ENCODE measurements at places on chromosomes 1 and 21.

DNA sequence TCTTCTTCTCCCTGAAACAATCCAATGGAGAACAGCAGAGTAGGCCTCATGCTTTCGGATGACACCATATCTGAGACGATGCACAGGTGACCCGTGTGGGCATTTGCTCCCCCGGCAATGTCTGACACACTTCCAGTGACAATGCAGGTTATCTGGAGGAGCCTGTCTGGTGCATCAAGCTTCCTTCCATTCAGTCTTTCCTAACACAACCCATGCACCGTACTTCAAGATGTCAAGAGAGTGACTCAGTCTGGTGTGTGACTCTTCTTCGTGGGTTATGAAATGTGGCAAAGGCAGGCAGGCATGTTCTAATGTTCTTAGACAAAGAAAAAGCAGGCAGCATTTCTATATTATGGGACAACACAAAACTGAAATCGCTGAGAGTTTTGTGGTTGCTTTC is 159.1 kb downstream of the EDEM3 start:
- DNase-seq, result no peak

DNA sequence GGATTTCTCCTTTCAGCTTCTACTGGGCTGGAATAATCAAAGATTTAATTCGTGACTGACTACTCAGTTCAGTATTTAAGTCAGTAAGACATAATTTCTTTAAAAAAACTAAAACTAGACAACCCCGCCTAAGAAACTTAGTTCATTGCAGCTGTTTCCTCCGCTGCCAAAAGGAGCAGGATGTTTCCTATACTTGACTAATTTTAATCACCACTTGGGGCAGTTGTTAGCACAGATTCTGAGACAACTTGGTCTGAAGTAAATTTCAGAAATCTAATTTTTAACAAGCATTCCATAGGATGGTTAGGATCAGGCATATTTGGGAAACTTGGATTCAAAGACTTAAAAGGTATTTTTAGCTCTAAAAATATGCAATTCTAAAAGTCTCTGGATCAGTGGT is 34.0 kb downstream of the EPRS1 start:
- DNase-seq, result no peak

- DNase-seq, result no peak
These were observed 62.0 kb downstream of the TOR1AIP2 start for GRCh38 chr1:179815641-179816040.

DNA sequence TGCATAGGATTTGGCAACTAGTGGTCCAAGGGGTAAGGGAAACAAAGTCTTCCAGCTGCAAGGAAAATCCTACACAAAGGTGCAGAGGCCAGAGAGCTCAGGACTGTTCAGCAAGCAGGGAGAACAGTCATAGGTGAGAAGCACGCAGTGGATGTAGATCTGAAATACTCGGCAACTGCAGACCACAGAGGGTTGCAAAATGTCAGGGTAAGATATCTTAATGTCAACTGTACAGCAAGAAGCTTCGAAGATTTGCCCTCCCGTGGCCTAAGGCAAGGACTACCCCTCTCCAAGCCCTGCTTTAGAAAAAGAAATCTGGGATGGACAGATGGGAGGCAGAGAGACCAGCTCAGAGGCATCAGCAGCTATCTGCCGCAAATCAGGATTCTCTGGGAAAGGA is 153.4 kb upstream of the IRF2BP2 start:
- DNase-seq, result no peak

GRCh38 chr1:69570356-69570755 is 2.6 kb downstream of the LRRC7 start:
- no peak for DNase-seq

DNA sequence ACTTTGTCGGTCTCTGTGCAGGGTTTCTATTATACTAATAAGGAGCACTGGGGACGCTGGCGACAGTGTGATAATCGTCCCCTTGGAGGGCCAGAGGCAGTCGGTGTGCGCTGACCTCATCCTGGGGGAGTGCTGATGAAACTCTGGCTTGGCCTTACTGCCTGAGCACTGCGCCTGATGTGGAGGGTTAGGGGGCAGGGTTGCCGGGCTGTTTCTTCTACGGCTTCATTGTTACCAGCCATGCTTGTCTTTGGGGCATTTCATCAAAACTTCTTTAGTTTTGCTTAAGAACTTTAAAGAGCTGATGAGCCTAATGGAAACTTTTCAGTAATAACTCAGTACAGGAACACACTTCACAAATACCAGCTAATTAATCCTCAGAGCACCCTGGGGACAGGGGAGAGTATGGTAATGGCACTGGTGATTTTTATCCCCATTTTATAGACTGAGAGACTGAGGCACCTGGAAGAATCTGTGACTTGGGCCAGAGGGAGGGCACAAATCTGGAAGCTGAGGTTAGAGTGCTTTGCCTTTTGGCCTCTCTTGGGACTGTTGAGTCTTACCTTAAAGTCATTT is 81.8 kb downstream of the PEX14 start:
- no peak for DNase-seq

DNA sequence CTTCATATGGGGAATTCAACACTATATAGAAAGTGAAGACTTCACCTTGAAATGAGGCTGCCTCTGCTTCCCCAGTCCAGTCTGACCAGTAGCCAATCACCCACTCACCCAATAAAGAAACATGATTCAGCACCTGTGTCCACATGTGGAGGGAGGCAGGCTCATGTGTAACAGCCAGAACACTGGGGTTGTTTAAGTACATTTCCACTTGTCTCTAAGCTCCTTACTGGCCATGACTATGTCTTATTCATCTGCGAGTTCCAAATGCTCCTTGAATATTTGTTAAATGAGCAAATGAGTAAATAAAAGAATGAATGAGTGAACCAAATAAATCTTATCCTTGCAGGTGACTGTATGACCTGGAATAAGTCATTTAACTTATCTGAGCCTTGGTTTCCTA is 100.1 kb downstream of the BRINP2 start:
- DNase-seq, result no peak

- DNase-seq, result no peak
These were observed 19.3 kb upstream of the PTAFR start for GRCh38 chr1:28195780-28196179.

- peak; percentile 64 for DNase-seq
These were observed 7.8 kb downstream of the CASZ1 start for GRCh38 chr1:10788592-10789006.

- DNase-seq, result no peak
These were observed 132.6 kb upstream of the CTTNBP2NL start for GRCh38 chr1:112263453-112263852.

DNA sequence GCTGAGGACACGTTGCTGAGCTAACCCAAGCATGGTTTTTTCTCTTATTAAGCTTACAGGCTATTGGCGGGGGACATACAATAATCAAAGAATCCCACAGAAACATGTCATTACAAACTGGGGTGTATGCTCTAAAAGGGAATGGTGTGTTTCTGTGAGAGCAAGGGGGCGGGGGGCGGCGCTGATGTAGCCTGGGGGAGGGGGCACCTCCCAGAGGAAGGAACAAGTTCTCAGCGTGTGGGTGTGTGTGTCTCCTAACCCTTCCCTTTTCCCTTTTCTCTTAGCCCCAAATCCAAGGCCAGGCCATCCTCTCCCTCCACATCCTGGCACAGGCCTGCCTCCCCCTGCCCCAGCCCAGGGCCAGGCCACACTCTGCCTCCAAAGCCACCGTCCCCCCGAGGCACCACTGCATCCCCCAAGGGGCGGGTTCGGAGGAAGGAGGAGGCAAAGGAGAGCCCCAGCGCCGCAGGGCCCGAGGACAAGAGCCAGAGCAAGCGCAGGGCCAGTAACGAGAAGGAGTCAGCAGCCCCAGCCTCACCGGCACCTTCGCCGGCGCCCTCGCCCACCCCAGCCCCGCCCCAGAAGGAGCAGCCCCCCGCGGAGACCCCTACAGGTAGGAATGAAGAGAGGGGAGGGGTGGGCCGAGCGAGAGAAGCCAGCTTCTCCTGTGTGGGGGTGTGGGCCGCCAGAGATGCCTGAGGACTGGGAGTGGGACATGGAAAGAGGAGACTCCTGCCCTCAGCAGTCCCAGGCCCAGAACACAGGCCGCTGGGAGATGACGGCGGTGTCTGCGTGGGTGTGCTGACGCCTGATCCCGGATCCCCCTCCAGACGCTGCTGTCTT is 21.9 kb downstream of the MAP7D1 start:
- DNase-seq, result no peak

DNA sequence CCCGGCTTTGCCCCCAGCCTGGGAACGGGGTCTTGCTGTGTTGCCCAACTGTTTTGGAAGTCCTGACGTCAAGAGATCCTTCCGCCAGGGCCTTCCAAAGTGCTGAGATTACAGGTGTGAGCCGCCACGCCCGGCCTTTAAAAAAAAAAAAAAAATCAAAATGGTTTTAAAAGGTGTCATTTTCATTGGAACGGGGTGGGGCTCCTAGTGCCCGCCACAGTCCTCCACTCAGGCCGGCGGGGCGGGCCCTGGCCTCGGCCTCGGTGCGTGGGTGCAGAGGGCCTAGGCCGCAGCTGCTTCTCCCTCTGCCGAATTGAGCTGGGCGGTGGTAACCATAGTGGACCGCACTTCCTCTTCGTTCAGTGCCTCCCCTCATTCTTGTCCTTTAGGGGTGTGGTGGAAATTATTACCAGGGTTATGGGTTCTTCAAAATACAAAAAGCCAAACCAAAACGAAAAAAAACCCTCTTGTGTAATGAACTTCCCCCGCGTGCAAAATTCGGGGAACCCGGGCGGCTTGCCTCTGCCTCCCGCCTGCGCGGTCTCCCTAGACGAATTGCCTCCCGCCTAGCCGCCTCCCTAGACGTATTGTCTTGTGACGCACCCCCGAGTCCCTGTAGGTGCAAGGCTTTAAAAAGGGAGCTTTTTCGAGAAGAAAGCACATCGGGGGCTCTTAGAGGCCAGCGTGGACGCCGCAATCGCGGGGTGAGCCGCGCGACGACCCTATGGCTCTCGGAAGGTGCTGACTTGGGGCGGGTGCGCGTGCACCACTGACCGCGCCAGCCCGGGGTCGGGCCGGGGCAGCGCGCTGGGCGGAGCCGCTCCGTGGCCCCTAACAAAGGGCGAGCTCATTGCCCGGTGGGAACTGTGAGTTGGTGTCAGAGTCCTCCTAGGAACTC is 10.5 kb upstream of the SPEN start:
- DNase-seq, result no peak

- DNase-seq, result peak; percentile 87
These were observed 57.6 kb upstream of the KIF1B start for GRCh38 chr1:10152709-10153284.

DNA sequence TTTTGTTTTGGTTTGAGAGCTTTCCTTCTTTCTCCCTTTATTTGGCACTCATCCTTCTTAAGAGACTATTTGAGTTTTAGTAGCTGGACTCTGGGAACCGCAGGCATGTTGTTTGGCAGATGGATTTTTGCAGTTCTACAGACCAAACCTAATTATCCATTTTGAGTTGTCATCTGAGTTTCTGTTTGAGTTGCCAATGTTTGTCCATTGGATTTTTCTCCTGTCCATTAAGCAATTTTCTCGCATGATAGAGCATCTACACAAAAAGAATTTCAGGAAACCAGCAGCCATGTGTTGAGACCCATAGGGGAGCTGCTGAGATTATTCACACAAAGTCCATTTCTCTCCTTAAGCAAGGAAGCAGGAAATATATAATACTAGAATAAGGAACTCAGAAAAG is 17.2 kb upstream of the CXADR start:
- no peak for DNase-seq

DNA sequence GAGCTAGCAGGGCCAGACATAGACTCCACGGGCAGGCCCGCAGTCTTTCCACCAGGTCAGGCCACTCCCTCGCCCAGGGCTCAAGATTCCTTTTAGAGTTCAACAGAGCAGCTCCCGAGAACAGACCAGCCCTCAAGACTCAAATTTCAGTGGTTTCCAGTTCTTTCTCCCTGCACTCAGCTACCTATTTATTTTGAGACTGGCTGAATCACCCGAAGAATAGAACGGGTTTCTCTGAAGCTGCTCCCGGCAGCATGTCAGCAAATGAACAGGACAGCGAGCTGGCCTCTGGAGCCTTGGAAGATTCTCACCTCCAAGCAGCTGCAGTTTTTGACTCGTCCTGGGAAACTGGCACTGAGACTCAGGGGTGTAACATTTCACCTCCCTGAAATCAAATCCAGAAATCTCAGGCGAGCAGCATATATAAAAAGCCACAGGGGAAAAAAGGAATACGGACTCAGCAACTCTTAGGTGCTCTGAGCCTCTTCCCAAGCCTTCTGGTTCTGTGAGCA is 177.9 kb downstream of the CLIC6 start:
- no peak for DNase-seq

GRCh38 chr1:166906647-166907046 is 30.6 kb upstream of the TADA1 start:
- DNase-seq, result no peak

DNA sequence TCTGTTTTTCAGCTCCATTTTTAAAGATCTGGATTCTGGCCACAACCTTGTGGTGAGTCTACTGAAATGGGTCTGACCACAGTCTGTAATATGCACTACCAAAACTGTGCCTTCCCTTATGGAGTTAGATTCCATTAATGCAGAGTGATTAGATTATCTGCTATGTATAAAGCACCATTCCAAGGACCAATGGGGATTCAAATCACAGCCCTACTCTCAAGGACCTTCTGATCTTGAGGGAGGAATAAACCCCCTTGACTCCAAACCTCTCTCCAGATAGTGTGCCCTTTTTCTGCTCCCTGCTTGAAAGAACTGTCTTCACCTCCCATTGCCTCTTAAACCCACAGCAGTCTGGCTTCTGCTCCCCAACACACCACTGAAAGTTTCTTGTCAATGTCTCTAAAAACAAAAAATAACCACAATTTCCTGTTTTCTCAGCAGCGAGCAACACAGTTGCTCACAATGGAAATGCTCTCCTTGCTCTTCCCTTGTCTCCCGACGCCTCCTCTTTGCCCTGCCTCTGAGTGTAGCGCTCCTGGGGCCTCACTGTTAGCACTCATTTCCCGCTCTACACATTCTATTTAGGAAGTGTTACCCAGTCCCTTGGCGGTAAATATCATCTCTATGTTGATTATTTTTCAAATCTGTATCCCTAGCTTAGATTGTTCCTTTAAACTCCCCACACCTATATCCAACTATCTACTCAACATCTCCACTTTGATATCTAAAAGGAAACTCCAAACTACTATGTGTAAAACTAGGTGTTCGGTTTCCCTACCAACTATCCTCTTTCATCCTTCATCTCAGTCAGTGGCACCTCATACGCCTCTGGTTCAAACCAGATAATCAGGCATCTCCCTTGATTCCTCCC is 13.6 kb downstream of the PCNX2 start:
- no peak for DNase-seq

GRCh38 chr21:44255511-44255981 is 6.2 kb downstream of the DNMT3L start:
- DNase-seq, result no peak

DNA sequence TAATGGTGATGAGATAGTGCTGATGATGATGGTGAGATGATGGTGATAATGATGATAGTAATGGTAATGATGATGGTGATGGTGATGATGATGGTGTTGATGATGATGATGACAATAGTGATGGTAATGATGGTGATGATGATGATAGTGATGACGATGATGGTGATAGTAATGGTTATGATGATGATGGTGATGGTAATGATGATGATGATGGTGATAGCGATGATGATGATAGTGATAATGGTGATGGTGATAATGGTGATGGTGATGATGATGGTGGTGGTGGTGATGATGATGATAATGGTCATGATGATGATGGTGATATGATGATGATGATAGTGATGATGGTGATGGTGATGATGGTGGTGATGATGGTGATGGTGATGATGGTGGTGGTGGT is 384.6 kb downstream of the MATN1 start:
- DNase-seq, result no peak

GRCh38 chr1:25760871-25761270 is 39.1 kb upstream of the SELENON start:
- no peak for DNase-seq

GRCh38 chr1:44262816-44263567 is 49.7 kb downstream of the DMAP1 start:
- no peak for DNase-seq
